SK-N-SH treated with all-trans-retinoic acid at 6 μM for 48 hours (cell line): ENCODE measurements at places on chromosomes 16 and 17.

DNA sequence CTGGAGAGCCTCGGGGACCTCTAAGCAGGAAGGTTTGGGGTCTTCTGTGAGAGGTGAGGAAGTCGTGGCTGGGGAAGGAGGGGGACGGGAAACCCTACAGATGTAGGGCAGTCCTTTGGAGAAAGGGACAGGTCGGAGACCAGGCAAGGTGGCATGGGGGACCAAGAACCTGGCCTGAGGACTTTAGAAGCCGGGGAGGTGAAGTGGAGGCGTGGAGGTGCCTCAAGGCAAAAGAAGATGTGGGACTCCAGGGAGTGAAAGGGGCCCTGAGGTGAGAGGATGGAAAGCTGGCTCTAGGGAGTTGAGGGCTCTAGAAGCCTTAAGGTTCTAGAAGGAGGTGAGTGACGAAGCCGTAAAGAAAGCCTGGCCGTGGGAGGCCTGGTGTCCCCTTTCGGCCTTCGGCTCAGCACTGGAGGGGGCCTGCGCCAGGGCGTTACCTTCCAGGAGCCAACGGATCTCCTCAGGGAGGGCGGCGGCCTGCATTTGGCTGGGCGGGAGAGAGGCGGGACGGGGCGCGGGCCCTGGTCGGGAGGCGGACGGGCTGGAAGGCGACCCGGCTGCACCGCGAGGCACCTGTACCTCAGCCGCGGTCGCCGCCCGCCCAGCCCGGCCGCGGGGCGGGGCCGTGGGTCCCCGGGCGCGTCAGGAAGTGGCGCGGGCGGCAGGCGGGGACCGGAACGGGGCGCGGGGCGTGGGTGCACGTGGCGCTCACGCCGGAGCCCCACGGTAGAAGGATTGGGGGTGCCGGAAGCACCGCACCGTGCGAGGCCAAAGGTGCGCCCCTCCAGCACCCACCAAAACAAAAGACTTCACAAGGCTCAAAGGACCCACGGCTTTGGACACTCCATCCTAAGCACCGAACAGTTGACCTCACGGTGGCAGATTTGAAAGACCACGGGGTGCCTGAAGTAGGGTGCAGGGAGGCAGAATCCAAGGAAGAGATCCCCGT, at the start of gene SKAP1:
Gene SKAP1, minus strand, starts transcription at position 577 of the 949 bp plus-strand sequence.
- no peak for ATAC-seq

DNA sequence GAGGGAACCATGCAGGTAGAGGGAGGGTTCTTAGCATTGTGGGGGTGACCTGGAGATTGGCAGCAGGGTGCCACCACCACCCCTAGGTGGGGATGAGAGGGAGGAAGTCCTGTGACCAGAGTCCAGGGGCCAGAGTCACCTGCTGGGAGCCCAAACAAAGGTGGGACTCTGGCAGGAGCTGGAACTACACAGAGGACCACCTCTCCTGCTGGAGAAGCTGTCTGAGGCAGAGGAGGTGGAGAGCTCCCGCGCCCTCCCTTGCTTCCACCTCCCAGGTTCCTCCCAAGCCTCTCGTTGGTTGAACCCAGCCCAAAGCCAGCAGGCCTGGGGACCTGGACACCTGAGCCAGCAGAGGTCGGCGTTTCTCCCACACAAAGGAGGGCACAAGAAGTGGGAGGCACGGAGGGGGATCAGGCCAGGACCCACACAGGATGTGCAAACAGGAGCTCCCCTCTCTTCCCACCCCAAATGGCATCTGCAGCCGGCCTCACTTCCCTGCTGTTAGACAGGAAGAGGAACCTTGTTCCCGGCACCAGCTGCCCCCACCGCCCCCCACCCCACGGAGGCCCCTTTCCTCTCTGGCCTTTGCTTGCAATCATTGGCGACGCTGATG, 154.6 kb downstream of the SEC14L1 start:
- no peak for ATAC-seq

GRCh38 chr16:3485097-3485745, 10.1 kb downstream of the C16orf90 start:
- no peak for ATAC-seq

GRCh38 chr17:81931557-81932332, 4.2 kb upstream of the MAFG start:
- no peak for ATAC-seq

DNA sequence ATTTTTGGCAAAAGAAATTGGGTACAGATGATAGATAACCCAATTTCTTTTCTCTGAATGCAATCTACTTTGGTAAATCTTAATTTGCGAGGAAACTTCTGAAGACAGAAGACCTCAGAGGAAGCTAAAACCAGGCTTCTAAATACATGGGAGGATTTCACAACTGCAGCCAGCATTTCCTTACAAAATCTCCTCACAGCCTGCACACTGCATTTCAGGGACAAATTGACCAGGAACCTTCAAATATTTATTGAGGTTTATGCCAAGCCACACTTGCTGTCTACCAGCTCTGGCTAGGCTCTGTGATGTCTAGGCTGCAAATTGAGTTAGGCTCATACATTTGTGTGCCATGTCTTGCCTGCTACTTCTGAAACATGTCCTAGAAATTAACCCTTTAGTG, 167.3 kb upstream of the CDH5 start:
- no peak for ATAC-seq

GRCh38 chr17:63685041-63685440, 14.9 kb downstream of the LIMD2 start:
- peak; percentile 79 for ATAC-seq

GRCh38 chr16:11781773-11782172, 15.3 kb downstream of the ZC3H7A start:
- ATAC-seq = no peak

DNA sequence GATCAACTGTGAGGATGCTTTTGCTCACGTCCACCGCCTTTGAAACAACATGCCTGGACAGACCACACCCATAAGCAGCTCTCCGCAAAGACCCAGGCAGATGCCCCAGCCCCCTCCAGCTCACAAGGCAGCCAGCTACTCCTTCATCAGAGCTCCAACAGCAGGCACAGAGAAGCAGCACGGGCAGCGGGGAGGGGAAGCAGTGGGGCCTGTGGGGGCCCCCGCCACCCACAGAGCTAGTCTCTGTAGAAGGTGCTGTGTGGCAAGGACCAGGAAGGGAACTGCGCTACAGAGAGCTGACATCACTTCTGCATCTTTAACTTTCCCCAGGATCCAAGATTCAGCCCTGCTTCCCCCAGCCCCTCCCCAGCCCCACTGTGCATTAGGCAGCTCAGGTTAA, 10.0 kb upstream of the SCNN1G start:
- ATAC-seq = no peak

- no peak for ATAC-seq
Observed at GRCh38 chr16:82460766-82461165, 166.0 kb upstream of the CDH13 start.

DNA sequence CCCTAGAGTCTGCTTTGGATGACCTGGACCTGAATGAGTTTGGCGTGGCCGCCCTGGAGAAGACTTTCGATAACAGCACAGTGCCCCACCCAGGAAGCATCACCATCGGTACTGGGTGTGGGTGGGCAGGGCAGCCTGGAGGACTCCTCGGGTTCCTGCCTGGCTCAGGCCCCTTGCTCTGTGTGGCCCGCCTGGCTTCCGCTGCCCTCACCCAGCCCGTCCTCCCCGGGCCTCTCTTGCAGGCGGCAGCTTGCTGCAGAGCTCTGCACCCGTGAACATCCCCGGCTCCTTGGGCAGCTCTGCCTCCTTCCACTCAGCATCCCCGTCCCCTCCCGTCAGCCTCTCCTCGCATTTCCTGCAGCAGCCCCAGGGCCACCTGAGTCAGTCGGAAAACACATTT, 24.5 kb downstream of the UNC13D start:
- ATAC-seq = no peak

- no peak for ATAC-seq
Observed at GRCh38 chr16:13077816-13078215, 176.4 kb downstream of the SHISA9 start.

DNA sequence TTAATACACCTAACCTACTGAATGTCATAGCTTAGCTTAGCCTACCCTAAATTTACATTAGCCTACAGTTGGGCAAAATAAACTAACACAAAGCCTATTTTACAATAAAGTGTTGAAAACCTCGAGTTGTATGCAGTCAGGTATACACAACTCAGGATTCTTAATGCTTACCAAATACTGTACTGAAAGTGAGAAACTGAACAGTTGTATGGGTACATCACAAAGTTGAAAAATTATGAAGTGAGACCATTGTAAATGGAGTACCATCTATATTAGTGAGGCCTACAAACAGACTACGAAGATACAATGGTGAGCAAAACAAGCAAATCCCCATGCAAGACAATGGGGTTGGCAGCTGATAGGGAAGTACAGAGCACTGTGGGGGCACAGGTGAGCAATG, 79.7 kb downstream of the VAT1L start:
- ATAC-seq = no peak

GRCh38 chr16:912684-913613, 57.8 kb downstream of the LMF1 start:
- no peak for ATAC-seq
